ENCODE measurements at places on chromosomes 3 and 15.

GRCh38 chr3:153760948-153761347 lies 360.2 kb upstream of the ARHGEF26 start:
- no peak for DNase-seq

DNA sequence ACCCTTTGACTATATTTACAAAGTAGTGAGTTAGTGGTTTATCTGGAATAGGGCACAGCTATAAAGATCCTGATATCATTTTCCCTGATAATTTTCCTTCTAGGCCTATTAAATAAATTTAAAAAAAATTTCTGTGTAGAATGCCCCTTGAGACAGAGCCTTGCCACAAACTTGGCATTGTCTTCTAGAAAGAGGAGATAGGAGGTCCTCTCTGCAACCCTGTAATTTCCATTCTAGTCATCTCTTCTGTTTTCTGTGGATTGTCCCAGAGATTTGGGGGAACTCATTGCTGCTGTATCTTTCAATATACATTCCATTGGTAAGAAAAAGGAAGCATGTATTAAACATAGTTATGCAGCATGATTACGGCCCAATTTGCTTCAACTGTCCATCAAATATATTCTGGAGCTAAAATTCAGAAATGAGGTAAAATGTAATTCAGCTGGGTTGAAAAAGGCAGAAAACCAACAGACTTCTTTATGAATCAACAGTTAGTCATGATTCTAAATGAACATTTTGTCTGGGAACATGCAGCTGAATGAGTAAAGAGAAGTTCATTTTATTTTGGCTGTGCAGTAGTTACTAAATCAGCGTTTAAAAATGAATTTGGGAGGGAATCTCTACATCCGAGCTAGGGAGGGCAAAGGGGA lies 401.1 kb downstream of the NAALADL2 start:
- DNase-seq, result no peak

- no peak for DNase-seq
These were observed 58.7 kb upstream of the SNTN start for GRCh38 chr3:63593779-63594178.

- no peak for DNase-seq
These were observed 64.5 kb downstream of the ALCAM start for GRCh38 chr3:105431200-105431599.

- DNase-seq, result no peak
These were observed 55.9 kb downstream of the NGLY1 start for GRCh38 chr3:25727316-25727715.

DNA sequence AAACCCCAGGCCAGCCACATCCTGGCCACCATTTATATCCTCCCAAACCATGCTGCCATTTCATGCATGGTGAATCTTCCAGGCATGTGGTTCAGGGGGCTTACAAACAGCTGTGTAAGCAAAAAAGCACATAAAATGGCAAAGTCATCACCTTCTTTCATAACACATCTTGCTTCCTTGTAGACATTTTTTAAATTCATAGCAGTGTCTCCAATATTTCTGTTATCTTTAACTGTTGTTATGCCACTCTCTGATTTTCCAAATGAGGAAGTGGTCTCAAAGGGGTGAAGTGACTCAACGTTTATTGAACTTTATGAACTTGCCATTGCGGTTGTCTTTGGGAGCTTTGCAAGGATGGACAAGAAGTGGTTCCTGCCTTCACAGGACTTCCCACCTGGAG lies 264.4 kb downstream of the MEX3B start:
- no peak for DNase-seq
